Hepatocyte (in vitro differentiated cells): ENCODE measurements at places on chromosomes 7 and 10. TPM values are rescaled to one million over a fixed set of nuclear protein-coding genes. Genes with fewer than 3 reads are reported as not detected.

GRCh38 chr10:84375011-84375410 is 46.6 kb downstream of the CCSER2 start:
- peak; percentile 73 for DNase-seq
- no peaks in the 10 kb centered on the region for H3K27me3 ChIP-seq
- no peak overlapping the region for H3K27ac ChIP-seq
- no peaks in the 10 kb centered on the region for H3K36me3 ChIP-seq
- H3K4me1 ChIP-seq = no peaks in the 10 kb centered on the region
- no peak overlapping the region for H3K4me3 ChIP-seq

DNA sequence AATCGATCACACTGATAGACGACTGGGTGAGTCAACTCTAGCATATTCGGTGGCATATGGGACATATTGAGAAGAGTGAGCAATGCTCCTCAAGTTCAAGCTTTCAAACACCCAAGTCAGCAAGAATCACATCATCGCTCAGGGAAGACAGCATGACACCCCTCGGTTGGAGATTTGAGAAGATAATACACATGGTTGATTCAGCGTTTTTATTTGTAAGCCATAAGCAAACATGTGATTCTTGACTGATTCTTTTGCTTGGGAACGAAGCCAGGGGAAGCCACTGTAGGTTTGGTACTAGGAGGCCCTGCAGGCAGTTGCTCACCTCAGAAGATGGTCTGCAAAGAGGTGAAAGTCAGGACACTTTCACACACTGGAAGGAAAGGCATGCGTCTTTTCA is 12.6 kb downstream of the UCMA start:
- H3K27ac ChIP-seq = no peak overlapping the region
- no peaks in the 10 kb centered on the region for H3K27me3 ChIP-seq
- H3K36me3 ChIP-seq = no peaks in the 10 kb centered on the region
- no peak for DNase-seq
- H3K4me3 ChIP-seq = no peak overlapping the region

GRCh38 chr10:94279835-94280709 is 82.7 kb downstream of the NOC3L start:
- no peaks in the 10 kb centered on the region for H3K4me1 ChIP-seq
- no peak overlapping the region for H3K27ac ChIP-seq
- H3K36me3 ChIP-seq = no peaks in the 10 kb centered on the region
- peak; percentile 68 for DNase-seq
- no peaks in the 10 kb centered on the region for H3K27me3 ChIP-seq
- no peak overlapping the region for H3K4me3 ChIP-seq

Gene NUTM2E
- 0.06 and 0.13 TPM in 2 replicates for polyA plus RNA-seq
